ENCODE measurements at places on chromosomes 5 and 9. TPM values are rescaled to one million over a fixed set of nuclear protein-coding genes. Genes with fewer than 3 reads are reported as not detected.

The TICAM2 gene
- 1.4 TPM for total RNA-seq

DNA sequence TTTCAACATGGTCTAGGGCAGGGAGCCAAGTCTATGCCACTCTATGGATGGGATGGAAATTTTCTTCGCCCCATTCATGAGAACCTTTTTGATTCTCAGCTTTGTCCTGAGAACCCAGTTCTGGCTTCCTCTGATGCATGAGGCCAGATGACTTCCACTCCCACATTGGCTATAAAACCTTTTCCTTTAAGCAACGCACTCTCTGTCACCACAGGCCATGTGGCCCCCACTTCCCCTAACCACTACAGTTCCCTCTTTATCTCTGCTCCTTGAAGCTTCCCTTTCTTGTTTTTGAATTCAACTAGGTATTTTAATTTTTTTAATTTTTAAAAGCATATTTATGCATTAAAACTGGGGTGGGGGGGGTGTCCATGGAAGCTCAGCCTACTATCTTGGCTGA lies 401.3 kb downstream of the ENC1 start:
- no peak for DNase-seq
- H3K27ac ChIP-seq, result no peak overlapping the region
- peaks cover 9% of the 10 kb centered on the region for H3K4me1 ChIP-seq

The TRIM36 gene
- not detected for total RNA-seq

GRCh38 chr5:6785161-6785860 lies 72.1 kb downstream of the TENT4A start:
- no peak for DNase-seq
- no peak overlapping the region for H3K4me3 ChIP-seq
- peaks cover 10% of the 10 kb centered on the region for H3K4me1 ChIP-seq
- H3K27me3 ChIP-seq, result peaks cover 3% of the 10 kb centered on the region
- no peaks in the 10 kb centered on the region for H3K36me3 ChIP-seq
- H3K27ac ChIP-seq, result no peak overlapping the region

DNA sequence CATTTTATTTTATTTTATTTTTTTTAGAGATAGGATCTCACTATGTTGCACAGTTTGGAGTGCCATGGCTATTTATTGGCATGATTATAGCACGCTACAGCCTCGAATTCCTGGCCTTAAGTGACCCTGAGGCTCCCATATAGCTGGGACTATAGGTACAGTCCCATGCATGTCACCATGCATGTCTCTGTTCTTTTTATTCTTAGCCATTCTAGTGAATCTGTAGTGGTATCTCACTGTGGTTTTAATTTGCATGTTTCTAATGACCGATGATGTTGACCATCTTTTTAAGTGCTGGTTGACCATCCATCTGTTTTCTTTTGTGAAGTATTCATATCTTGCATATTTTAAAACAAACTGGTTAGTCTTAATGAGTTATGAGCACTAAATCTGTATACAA lies 76.1 kb downstream of the SLC44A1 start:
- no peak overlapping the region for H3K27ac ChIP-seq
- H3K4me3 ChIP-seq, result no peak overlapping the region
- H3K4me1 ChIP-seq, result no peaks in the 10 kb centered on the region
- no peak for DNase-seq
- H3K36me3 ChIP-seq, result no peaks in the 10 kb centered on the region

GRCh38 chr9:137057545-137057944 lies 3.7 kb upstream of the ENTPD2 start:
- no peaks in the 10 kb centered on the region for H3K36me3 ChIP-seq
- no peaks in the 10 kb centered on the region for H3K4me1 ChIP-seq
- H3K4me3 ChIP-seq, result no peak overlapping the region

The SPINK6 gene
- not detected for total RNA-seq

GRCh38 chr5:84372066-84372695 lies 12.5 kb downstream of the EDIL3 start:
- no peaks in the 10 kb centered on the region for H3K36me3 ChIP-seq
- no peak overlapping the region for H3K4me3 ChIP-seq
- H3K27me3 ChIP-seq, result no peaks in the 10 kb centered on the region
- no peaks in the 10 kb centered on the region for H3K4me1 ChIP-seq

GRCh38 chr9:124506433-124506832 lies 766 bp downstream of the NR5A1 start:
- H3K27ac ChIP-seq, result no peak overlapping the region
- peaks cover 5% of the 10 kb centered on the region for H3K4me1 ChIP-seq
- no peak for DNase-seq
- peaks cover 32% of the 10 kb centered on the region for H3K27me3 ChIP-seq
- no peaks in the 10 kb centered on the region for H3K36me3 ChIP-seq
- H3K4me3 ChIP-seq, result no peak overlapping the region

The PKD2L2 gene
- not detected for total RNA-seq

DNA sequence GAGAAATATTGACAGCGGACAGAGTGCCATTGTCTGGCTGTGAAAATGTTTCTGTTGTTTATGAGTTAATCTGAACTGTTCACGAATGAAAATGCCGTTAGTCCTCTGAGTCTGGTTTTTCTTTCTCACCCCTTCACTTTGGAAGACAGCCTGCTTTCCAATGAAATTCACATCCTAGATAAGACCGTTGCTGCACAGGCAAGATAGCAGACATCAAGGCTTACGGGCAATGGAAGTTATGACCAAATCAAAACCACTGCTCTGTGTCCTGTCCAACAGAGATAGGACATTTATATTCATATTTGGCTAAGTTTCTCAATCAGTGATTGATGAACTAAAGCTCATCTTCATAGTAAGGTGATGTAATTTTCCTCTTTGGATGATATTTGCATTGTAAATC lies 180.0 kb upstream of the DMAC1 start:
- H3K27me3 ChIP-seq, result no peaks in the 10 kb centered on the region
- no peak for DNase-seq
- H3K36me3 ChIP-seq, result peaks cover 14% of the 10 kb centered on the region
- H3K4me3 ChIP-seq, result no peak overlapping the region
- H3K4me1 ChIP-seq, result peaks cover 78% of the 10 kb centered on the region
- H3K27ac ChIP-seq, result no peak overlapping the region

The PCDHGB3 gene
- total RNA-seq, result not detected

DNA sequence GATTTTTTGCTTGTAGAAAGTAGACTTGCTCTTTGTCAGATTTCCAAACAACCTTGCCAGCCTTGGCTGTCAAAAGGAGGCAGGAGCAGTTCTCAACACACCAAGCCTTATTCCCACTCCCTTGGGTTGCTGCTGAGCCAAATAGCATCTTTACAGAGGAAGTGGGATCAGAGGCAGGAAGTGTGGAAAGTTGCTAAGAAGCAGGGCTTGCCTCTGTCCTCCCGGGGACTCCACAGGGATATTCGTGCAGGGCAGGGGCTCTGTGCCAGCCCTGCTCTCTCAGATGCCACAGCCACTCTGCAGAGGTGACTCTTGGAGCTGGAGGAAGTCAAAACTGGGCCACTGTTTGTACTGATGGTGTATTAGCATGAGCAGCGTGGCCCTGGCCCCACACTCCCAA lies 24.3 kb downstream of the PTPDC1 start:
- peaks cover 5% of the 10 kb centered on the region for H3K4me1 ChIP-seq
- H3K27ac ChIP-seq, result no peak overlapping the region
- DNase-seq, result no peak
- H3K36me3 ChIP-seq, result no peaks in the 10 kb centered on the region

The ZBTB34 gene
- 8.3 TPM for total RNA-seq

DNA sequence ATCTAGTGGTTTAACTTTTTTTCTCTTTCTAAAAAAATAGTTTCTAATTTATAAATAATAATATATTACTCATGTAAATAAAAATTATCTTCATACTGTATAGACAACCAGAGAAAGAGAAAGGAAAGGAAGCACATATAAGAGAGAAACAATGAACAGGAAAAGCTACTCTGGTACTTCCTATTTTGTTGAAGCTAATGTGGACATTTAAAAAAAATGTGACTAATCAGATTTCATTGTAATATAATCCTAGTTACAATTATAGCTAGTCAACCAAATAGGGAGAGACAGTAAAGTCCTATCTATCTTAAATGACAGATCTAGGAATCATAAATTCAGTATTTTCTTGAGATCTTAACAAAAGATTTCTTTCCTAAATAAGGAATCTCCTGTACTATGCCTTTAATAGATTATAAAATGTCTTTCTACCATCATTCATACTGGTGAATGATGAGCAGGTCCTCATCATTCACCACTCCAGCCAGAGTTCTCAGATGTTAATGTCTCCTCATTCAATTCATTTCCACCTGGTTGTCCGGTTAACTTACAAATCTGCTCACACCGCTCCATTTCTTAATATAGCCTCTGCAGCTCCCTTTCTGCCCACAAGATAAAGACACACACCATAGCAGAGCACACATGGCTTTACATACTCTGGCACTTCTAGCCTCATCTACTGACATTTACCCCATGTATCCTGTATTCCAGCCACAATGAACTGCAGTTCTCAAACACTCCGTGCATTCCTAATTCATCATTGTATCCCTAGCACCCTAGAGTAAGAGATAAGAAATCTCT lies 30.9 kb downstream of the ZFR start:
- H3K27me3 ChIP-seq, result no peaks in the 10 kb centered on the region
- no peak overlapping the region for H3K27ac ChIP-seq
- no peak overlapping the region for H3K4me3 ChIP-seq
- H3K36me3 ChIP-seq, result peaks cover 40% of the 10 kb centered on the region
- DNase-seq, result no peak

The FBP2 gene
- not detected for total RNA-seq

DNA sequence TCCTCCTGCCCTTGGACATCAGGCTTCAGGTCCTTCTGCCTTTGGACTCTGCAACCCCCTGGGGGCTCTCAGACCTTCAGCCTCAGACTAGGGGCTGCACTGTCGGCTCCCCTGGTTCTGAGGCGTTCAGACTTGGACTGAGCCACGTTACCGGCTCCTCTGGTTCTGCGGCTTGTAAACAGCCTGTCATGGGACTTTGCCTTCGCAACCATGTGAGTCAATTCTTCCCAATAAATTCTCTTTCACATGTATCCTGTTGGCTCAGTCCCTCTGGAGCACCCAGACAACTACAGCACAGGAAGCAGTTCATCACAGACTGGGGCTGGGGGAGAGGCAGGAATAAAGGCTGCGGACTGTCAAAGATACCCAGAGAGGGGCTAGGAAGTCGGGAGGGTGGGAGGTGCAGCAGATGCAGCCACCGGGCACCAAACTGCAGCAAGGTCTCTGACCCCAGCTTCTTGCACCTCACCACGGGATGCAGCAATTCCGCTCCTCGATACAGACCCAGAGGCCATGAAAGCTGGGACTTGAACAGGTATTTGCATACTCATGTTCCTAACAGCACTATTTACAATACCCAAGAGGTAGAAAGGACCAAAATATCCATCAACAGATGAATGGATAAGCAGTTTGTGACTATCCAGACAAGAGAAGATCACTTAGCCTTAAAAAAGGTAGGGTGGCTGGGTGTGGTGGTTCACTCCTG lies 100.8 kb downstream of the COL23A1 start:
- H3K36me3 ChIP-seq, result no peaks in the 10 kb centered on the region
- no peak overlapping the region for H3K27ac ChIP-seq

- no peaks in the 10 kb centered on the region for H3K27me3 ChIP-seq
- H3K27ac ChIP-seq, result no peak overlapping the region
- no peaks in the 10 kb centered on the region for H3K4me1 ChIP-seq
- no peaks in the 10 kb centered on the region for H3K36me3 ChIP-seq
- DNase-seq, result no peak
- no peak overlapping the region for H3K4me3 ChIP-seq
Observed at GRCh38 chr5:124341066-124341858, 405.2 kb downstream of the ZNF608 start.

The FABP6 gene
- total RNA-seq, result not detected

GRCh38 chr9:134639994-134640393 lies 1.6 kb upstream of the COL5A1 start:
- no peaks in the 10 kb centered on the region for H3K36me3 ChIP-seq
- no peaks in the 10 kb centered on the region for H3K4me1 ChIP-seq
- no peak overlapping the region for H3K4me3 ChIP-seq

GRCh38 chr9:29422438-29422837 lies 1849.2 kb upstream of the C9orf72 start:
- no peak overlapping the region for H3K27ac ChIP-seq
- H3K4me1 ChIP-seq, result no peaks in the 10 kb centered on the region
- no peak for DNase-seq
- H3K36me3 ChIP-seq, result no peaks in the 10 kb centered on the region
- no peaks in the 10 kb centered on the region for H3K27me3 ChIP-seq

GRCh38 chr5:78591138-78591612 lies 57.4 kb downstream of the LHFPL2 start:
- DNase-seq, result no peak
- H3K27ac ChIP-seq, result no peak overlapping the region
- no peaks in the 10 kb centered on the region for H3K36me3 ChIP-seq
- H3K4me1 ChIP-seq, result peaks cover 2% of the 10 kb centered on the region

The CTSV gene
- total RNA-seq, result 0.46 TPM

The PCA3 gene
- total RNA-seq, result not detected

The ACTBL2 gene
- not detected for total RNA-seq

DNA sequence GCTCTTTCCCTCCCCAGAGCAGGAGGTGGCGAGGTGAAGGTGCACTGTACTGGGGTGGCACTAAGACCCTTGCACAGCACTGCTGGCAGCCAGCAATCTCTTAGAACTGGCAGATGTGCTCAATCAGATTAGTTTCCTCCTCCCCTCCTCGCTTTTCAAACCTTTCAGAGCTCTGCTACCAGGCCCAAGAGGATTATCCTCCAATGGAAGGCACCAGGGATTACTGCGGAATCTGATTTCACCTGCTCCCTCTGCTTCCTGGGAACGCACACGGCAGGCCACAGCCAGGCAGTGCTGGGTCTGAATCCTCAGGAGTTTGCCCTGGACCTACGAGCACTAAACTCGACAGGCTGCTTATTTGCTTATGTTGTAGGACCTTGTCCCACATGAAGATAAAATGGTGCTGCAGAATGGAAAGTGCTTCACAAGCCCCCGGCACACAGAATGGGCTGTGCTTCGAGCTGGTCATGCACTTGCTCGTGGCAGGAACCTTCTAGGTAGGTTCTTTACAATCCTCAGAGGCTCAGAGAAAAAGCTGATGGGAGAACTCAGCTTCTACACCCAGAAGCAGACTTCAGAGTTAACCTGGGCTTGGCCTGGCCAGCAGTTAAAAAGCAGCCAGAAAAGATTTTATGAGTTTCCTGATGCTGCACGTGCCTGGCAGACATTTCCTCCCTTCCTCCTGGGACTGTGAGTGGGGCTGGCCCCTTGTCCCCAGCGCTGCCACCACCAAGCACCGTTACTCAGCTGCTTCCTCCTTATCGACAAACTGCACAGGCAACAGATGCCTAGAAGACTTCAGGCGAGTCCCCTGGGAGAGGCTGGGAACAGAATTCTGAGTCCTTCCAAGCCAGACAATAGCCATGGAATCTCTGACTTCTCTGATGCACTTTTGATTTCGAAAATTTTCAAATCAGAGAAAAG lies 33.1 kb downstream of the FABP6 start:
- no peaks in the 10 kb centered on the region for H3K36me3 ChIP-seq
- no peak for DNase-seq
- no peak overlapping the region for H3K27ac ChIP-seq

The SMU1 gene
- total RNA-seq, result 24.0 TPM

GRCh38 chr5:33679791-33680190 lies 212.0 kb downstream of the ADAMTS12 start:
- H3K36me3 ChIP-seq, result no peaks in the 10 kb centered on the region
- H3K4me1 ChIP-seq, result no peaks in the 10 kb centered on the region
- peaks cover 2% of the 10 kb centered on the region for H3K27me3 ChIP-seq
- no peak for DNase-seq
